ENCODE measurements at places on chromosomes 5 and 9. TPM values are rescaled to one million over a fixed set of nuclear protein-coding genes. Genes with fewer than 3 reads are reported as not detected.

DNA sequence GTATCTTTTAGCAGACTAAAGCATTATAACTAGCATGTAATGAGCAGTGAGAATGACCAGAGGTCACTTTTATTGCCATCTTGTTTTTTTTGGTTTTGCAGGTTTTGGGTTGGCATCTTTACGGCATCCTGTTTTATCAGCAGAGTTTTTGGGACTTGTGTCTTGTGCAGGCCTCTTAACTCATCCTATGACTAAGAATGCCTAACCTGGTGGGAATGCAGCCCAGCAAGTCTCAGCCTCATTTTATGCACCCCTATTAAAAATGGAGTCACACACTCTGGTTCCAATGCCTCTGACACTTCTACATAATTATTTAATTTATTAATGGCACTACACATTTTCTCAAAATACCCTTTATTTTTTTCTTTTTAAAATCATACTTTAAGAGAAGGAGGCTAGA lies 726.5 kb upstream of the RIOK2 start:
- no peak for DNase-seq

- no peak for DNase-seq
Observed at GRCh38 chr5:181224390-181225229, 1.5 kb downstream of the TRIM41 start.

SOX30 gene
- not detected for total RNA-seq

- DNase-seq: no peak
Observed at GRCh38 chr5:1208743-1209488, 7.5 kb downstream of the SLC6A19 start.

DNA sequence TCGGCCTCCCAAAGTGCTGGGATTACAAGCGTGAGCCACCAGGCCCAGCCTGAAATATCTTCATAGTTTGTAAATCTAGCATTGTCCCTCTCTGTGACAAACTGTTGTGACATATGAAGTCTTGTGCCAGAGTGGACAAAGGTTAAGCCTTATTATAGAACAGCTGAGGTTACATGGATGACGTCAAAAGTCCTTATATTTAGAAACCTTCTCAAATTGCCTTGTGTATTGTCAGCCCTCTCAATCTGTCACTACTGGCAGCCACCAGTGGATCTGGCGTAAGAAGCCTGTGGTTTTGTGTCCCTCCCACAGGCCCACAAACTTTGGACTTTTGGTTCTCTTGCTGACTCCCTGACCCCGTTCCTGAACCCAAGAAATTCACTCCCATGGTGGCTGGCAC lies 79.4 kb upstream of the CCDC112 start:
- no peak for DNase-seq

SHOC1 gene
- not detected for total RNA-seq

ZFP37 gene
- total RNA-seq: 12.7 TPM

- DNase-seq: no peak
Observed at GRCh38 chr9:122263699-122264349, 816 bp downstream of the RBM18 start.

PCDHB5 gene
- 7.0 TPM for total RNA-seq

DNA sequence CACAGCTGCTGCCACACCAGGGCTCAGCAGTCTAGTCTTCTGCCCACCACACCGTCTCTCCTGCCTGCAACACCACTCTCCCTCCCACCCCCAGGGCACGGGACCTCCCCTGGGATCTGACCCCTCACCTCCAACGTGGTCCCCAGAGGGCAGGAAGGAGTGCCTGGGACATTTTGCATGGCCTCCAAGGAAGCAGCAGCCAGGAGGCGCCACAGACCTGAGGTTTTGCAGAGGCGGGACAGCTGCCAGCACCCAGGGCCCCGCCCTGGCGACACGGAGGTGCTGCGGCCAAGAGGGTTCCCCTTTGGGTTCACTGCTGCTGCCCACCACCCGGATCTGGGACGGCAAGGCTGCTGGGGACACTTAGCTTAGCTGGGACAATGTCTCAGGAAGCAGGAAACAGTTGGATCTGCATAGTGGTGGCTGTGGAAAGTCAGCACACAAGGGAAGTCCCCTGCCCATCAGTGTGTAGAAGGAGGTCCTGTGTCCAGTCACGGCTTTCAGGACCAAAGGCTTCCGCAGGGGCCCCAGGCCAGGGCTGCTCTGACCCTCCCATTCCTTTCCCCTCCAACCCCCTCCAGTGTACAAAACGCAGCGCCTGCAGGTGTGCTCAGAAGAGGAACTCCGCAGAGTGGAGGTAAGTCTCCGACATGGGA lies 13.8 kb downstream of the PROP1 start:
- no peak for DNase-seq

TTF1 gene
- 9.8 TPM for total RNA-seq

DNA sequence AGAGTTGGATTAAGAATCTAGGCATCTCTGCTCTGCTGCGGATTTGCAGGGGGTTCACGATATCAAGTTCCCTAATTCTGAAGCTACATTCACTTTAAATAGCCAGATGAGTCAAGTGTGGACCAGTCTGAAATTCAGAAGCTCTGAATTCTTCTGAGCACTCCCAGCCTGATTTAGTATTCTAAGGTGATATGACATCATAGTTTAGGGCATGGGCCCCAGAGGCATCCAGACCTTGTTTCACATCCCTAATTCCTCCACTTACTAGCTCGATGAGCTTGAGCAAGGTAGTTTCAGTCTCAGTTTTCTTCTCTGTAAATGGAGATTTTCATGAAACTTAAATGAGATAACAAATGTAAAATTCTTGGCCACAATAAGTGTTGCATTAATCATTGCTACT lies 65.2 kb downstream of the TMEM167A start:
- DNase-seq: no peak

DNAJC18 gene
- 16.2 TPM for total RNA-seq

GRCh38 chr9:113776194-113776593 lies 99.9 kb upstream of the ZNF618 start:
- no peak for DNase-seq

CDC25C gene
- total RNA-seq: 6.1 TPM

DNA sequence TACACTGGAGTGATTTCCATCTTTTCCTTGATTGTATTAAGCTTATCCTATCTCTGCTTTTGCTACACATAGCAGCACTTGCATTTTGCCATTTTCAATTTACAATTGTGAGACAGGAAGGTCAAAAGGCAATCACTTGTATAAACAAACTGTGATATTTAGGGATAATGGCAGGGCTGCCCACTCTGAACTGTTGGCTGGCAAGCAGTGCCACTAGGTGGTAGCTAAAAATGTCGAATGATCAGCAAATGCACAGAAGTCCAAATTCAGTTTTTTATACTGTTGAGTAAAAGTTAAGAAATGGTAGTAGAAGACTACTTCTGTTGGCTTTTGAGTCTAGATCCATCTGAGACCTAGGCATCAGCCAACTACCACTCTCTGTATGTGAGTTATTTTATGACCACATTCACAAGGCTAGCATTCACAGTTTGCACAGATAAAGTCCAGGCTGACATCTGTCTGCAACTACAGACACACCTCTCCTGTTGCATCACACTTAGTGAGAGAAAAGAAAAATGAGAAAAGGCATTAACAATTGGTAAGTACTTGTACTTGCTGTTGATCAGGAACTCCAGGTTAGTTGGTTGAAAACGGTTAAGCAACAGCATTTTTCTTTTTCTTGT lies 108.8 kb upstream of the ASTN2 start:
- DNase-seq: no peak

- no peak for DNase-seq
Observed at GRCh38 chr9:111628411-111628810, 2.7 kb upstream of the DNAJC25 start.

- no peak for DNase-seq
Observed at GRCh38 chr5:91423871-91424270, 40.8 kb upstream of the ARRDC3 start.

C7 gene
- total RNA-seq: 807 TPM

GRCh38 chr5:40780199-40780598 lies 18.0 kb downstream of the PRKAA1 start:
- DNase-seq: no peak

- DNase-seq: no peak
Observed at GRCh38 chr5:161549106-161549505, 2.6 kb upstream of the GABRB2 start.

FGD3 gene
- 7.4 TPM for total RNA-seq

SPATA31D1 gene
- total RNA-seq: not detected

SPINK1 gene
- 274 TPM for total RNA-seq

- no peak for DNase-seq
Observed at GRCh38 chr5:1104327-1105006, 7.4 kb downstream of the SLC12A7 start.

SVEP1 gene
- total RNA-seq: 80.5 TPM

- DNase-seq: no peak
Observed at GRCh38 chr5:24226479-24226878, 418.3 kb downstream of the CDH10 start.

BHMT2 gene
- total RNA-seq: 4.1 TPM

DNA sequence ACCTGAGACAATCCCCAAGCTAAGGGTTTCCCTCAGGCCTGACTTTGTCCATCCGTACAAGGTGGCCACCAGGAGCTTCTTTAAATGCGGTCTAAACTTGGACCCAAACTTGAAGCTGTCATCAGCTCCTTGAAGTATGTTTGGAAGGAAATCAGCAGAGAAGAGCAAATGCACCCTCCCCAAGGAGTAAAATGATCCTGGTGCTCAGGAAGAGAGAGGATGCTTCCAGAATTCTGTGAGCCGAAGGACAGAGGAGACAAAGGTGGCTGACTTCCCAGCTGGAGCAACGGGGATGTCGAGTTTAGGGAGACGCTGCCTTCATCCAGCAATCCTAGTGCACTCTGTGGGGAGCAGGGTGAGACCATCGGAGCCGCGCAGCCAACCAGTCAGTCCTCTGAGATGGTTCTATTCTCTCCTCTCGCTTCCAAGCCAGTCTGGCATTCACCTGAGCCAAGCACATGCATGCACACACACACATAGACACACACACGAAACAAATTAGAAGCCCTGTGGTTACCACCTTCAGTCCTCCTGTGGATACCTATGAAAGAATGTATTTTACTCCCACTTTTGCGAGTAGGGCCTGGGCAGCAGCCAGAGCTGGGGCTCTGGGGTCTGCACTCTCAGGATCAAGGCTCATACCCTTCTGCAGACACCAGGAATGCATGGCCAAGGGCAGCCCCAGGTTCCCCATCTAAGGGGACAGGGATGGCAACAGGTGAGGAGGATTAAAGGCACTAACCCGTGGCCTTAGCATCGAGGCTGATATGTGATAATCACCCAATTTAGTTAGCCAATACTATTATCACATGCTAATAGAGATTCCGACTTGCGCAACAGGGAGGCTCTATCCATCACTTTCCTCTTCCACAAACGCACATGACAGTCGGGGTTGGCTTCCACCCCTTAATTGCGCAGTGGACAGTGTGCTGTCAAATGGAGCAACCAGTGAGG lies 75.8 kb downstream of the GTF3C4 start:
- DNase-seq: no peak

DNA sequence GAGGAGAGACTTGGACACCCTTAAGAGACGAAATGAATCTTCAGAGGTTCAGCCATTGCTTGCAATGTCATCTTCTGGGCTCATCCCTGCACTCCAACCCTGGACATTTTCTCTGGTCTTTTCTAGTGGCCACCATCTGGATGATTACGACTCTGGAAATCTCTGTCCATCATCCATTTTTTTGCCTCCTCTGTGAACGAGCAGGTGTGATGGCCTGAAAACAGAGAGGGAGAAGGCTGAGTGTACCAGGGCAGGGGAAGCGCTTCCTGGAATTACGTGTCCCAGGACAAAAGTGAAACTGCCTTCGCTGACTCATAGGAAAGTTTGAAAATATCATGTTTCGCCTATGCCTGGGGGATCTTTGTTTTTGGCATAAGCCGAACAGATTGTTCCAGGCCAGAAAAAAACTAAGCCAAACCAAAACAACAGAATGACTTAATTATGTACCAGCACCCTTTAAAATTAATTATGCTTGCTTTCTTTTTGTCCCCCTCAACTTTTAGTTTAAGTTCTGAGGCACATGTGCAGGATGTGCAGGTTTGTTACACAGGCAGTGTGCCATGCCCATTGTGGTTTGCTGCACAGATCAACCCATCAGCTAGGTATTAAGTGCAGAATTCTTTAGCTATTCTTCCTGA lies 31.9 kb downstream of the ANKRD33B start:
- DNase-seq: no peak

DNA sequence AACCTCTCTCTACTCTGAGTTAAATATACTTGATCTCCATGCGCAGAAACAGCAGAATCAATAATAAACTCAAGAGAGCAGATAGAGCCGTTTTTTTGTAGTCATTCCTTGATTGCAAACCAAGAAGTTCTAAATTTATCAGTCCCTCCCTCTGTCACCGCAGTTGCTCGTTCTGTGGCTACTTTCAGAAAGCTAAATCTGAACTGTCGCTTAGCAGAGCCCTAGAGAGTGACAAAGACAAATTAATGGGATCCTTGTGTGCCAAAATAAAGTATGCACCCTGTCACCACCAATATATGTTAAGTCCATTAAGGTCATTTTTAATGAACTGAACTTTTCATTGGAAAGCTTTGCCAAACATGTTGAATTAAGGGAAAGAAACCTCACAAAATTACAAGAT lies 218.3 kb downstream of the ADAMTSL1 start:
- no peak for DNase-seq

- DNase-seq: no peak
Observed at GRCh38 chr5:134100283-134101091, 14.0 kb upstream of the TCF7 start.

HMCN2 gene
- 15.9 TPM for total RNA-seq

DNA sequence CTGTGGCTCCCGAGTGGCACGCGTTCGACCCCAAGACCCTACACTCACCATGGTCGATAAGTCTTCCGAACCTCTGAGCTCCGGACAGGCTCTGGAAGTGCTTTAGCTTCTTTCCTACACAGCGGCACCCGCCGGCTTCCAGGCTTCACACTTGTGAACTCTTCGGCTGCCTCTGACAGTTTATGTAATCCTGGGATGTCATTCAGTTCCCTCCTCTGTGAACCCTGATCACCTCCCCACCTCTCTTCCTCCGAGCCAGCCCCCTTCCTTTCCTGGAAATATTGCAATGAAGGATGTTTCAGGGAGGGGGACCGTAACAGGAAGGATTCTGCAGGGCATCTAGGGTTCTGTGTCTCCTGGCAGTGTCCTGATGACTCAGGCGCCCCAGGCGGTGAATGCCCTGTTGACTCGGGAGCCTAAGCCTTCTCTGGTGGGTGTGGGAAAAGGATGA lies at the start of gene CD14:
Gene CD14, minus strand, starts transcription at position 155 of the 451 bp plus-strand sequence. Its CDS starts 104 bp downstream, at position 51.
- DNase-seq: no peak

- DNase-seq: no peak
Observed at GRCh38 chr9:27586304-27586703, 13.0 kb upstream of the C9orf72 start.

GRCh38 chr5:59838989-59839388 lies 54.5 kb downstream of the PDE4D start:
- DNase-seq: no peak

DNA sequence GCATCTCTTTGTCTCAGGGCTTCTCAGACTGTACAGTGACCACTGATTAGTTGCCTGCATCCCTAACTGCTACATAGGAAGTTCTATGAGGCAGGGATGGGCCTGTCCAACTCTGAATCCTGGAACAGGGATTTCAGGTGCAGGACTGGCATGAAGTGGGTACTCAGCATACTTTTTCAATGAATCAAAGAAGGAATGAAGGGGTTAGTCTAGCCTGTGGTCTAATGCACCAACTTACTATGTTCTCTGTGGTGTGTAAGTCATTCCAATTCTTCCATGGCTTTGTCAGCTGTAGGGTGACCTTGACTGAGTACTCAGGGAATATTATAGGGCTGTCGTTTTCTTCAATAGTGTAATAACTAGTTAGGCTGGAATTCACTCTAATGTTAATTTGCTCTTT lies 8.3 kb downstream of the COL15A1 start:
- no peak for DNase-seq

Data from urinary bladder (tissue), 4 donors.